Glomerular endothelial cell (primary cell): ENCODE measurements at places on chromosomes 4 and X. TPM values are rescaled to one million over a fixed set of nuclear protein-coding genes. Genes with fewer than 3 reads are reported as not detected.

SHOX gene
- total RNA-seq = not detected in 2 replicates

TKTL1 gene
- not detected in 2 replicates for total RNA-seq

LRP2BP gene
- 0.24 and 0.35 TPM in 2 replicates for total RNA-seq

HMGB2 gene
- total RNA-seq = 21.7 and 40.7 TPM in 2 replicates

SSX2B gene
- not detected in 2 replicates for total RNA-seq

APEX2 gene
- total RNA-seq = 17.5 and 17.6 TPM in 2 replicates

DCAF4L1 gene
- total RNA-seq = 0.18 TPM in 1 of 2 replicates, not detected in the other

PDGFC gene
- 10.9 and 13.7 TPM in 2 replicates for total RNA-seq

TMEM47 gene
- 25.0 and 25.2 TPM in 2 replicates for total RNA-seq

RTL9 gene
- total RNA-seq = not detected in 2 replicates

ANOS1 gene
- total RNA-seq = 3.3 and 4.1 TPM in 2 replicates

WDR44 gene
- 20.0 TPM in 2 replicates for total RNA-seq

CITED1 gene
- 0.29 TPM in 1 of 2 replicates, not detected in the other for total RNA-seq

TMEM271 gene
- not detected in 2 replicates for total RNA-seq

NDNF gene
- total RNA-seq = 0.70 TPM in 1 of 2 replicates, not detected in the other

MAGEA12 gene
- total RNA-seq = not detected in 2 replicates

SPANXN2 gene
- not detected in 2 replicates for total RNA-seq

EPHA5 gene
- total RNA-seq = 0.05 and 0.41 TPM in 2 replicates

FRMPD4 gene
- not detected in 2 replicates for total RNA-seq

CENPI gene
- total RNA-seq = 3.4 and 5.0 TPM in 2 replicates

REELD1 gene
- not detected in 2 replicates for total RNA-seq

LDB2 gene
- total RNA-seq = 57.1 and 69.8 TPM in 2 replicates

TMPRSS11F gene
- total RNA-seq = not detected in 2 replicates

SLC9B1 gene
- 0.24 and 0.41 TPM in 2 replicates for total RNA-seq

CXorf66 gene
- not detected in 2 replicates for total RNA-seq

AKAP4 gene
- total RNA-seq = not detected in 2 replicates

CFI gene
- 45.9 and 61.9 TPM in 2 replicates for total RNA-seq

SLC4A4 gene
- 0.58 and 0.76 TPM in 2 replicates for total RNA-seq

CLIC2 gene
- 2.2 and 4.0 TPM in 2 replicates for total RNA-seq

PALLD gene
- total RNA-seq = 18.3 and 38.6 TPM in 2 replicates

CSN1S1 gene
- not detected in 2 replicates for total RNA-seq

NAT8L gene
- 0.05 TPM in 1 of 2 replicates, not detected in the other for total RNA-seq

HSFX4 gene
- total RNA-seq = not detected in 2 replicates

TMEM35A gene
- 4.7 and 8.1 TPM in 2 replicates for total RNA-seq

TMEM154 gene
- 6.7 and 8.6 TPM in 2 replicates for total RNA-seq

CDKN2AIP gene
- 11.7 and 19.4 TPM in 2 replicates for total RNA-seq

GPAT3 gene
- total RNA-seq = 1.4 and 4.0 TPM in 2 replicates

MAGEC3 gene
- total RNA-seq = not detected in 2 replicates

MTNR1A gene
- not detected in 2 replicates for total RNA-seq

ZFP92 gene
- 0.58 and 1.2 TPM in 2 replicates for total RNA-seq

HTRA3 gene
- total RNA-seq = 62.7 and 74.5 TPM in 2 replicates

MTMR8 gene
- 0.10 and 0.82 TPM in 2 replicates for total RNA-seq

MAGEE1 gene
- 2.9 and 3.3 TPM in 2 replicates for total RNA-seq

ARMCX6 gene
- total RNA-seq = 54.2 and 57.6 TPM in 2 replicates

PLK4 gene
- total RNA-seq = 7.4 and 9.1 TPM in 2 replicates

CCNA2 gene
- total RNA-seq = 13.8 and 24.0 TPM in 2 replicates

SSX4B gene
- not detected in 2 replicates for total RNA-seq

NPY1R gene
- total RNA-seq = 0.23 and 0.58 TPM in 2 replicates

LAP3 gene
- total RNA-seq = 134 and 268 TPM in 2 replicates

AKAP14 gene
- not detected in 2 replicates for total RNA-seq

DGKK gene
- not detected in 2 replicates for total RNA-seq

SHROOM2 gene
- total RNA-seq = 41.9 and 46.0 TPM in 2 replicates

ADGRG2 gene
- not detected in 2 replicates for total RNA-seq

GYPE gene
- total RNA-seq = 0.29 TPM in 1 of 2 replicates, not detected in the other

PRDM8 gene
- 0.73 and 2.5 TPM in 2 replicates for total RNA-seq

SLC6A14 gene
- total RNA-seq = not detected in 2 replicates

DSPP gene
- total RNA-seq = not detected in 2 replicates

BEX4 gene
- 48.5 and 50.2 TPM in 2 replicates for total RNA-seq
